ENCODE measurements at places on chromosomes 7 and 10.

- DNase-seq: no peak
Measured at GRCh38 chr7:78280276-78280675, 481.7 kb downstream of the PHTF2 start.

DNA sequence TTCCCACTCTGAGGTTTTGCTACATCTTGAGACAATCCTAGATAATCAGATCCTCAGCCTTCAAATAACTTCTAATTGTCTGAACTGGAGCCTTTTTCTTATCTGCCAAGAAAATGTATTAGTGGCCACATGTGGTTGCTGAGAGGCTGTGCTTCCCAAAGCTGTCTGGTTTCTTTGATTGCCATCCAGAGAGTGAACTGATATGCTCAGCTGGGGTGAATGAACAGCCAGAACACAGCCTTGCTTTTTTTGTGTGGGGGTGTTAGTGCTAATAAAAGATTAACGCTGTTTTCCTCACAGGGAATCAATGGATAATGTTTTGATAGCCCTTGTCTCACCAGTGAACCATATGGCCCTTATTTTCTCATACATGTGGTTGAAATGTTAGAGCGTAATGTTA, 66.9 kb downstream of the BBS9 start:
- no peak for DNase-seq

GRCh38 chr10:110865186-110865808, 6.4 kb upstream of the PDCD4 start:
- no peak for DNase-seq

DNA sequence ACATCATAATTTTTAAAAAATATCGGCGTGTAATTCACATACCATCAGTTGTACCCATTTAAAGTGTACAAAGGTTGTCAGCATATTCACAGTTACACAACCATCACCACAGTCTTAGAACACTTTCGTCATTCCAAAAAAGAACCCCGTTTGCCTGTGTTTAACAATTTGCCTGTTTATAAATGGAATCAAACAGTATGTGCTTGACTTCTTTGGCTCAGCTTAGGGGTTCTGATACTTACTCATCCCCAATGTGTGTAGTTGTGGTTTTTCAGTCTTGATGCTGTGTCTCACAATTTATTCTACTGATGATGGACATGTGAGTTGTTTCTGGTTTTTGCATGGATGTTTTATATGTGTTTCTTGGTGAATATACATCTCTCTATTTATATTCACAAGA, 50.0 kb downstream of the PRPF18 start:
- DNase-seq: no peak

DNA sequence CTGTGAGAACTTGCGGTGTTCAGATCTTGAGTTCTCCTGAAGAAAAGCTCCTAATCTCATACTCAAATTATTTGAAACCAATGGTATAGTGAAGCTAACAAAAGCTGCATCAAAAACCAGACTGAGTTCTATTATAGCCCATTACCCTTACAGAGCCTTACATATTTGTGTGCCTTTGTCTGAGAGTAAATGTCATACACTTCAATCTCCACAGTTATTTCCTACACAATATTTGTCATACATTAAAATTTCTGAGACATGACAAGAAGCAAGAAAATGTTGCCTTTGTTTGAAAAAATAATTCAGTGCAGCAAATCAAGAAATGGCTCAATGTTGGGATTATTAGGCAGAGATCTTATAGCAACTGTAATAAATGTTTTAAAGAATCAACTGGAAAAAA, 776.1 kb upstream of the MBL2 start:
- no peak for DNase-seq

DNA sequence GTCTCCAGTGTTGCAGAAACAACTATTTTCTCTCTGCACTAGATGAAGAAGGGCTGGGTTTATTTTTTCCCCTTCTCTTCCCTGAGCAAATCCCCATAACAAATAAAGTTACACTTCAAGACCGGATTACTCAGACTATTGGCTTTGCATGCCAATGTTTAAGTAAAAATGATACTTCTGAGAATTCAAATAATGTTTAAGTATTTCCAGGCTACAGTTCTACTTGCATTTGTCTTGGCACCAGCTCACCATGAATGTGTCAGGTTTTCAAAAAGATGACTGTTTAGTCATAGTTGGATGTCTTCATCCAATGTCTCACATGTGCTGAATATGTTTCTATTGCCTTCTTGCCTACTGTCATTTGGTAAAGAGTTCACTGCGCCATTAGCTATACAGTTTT, 912.6 kb downstream of the GATA3 start:
- no peak for DNase-seq

- no peak for DNase-seq
Measured at GRCh38 chr7:43671521-43671920, 57.8 kb downstream of the COA1 start.

DNA sequence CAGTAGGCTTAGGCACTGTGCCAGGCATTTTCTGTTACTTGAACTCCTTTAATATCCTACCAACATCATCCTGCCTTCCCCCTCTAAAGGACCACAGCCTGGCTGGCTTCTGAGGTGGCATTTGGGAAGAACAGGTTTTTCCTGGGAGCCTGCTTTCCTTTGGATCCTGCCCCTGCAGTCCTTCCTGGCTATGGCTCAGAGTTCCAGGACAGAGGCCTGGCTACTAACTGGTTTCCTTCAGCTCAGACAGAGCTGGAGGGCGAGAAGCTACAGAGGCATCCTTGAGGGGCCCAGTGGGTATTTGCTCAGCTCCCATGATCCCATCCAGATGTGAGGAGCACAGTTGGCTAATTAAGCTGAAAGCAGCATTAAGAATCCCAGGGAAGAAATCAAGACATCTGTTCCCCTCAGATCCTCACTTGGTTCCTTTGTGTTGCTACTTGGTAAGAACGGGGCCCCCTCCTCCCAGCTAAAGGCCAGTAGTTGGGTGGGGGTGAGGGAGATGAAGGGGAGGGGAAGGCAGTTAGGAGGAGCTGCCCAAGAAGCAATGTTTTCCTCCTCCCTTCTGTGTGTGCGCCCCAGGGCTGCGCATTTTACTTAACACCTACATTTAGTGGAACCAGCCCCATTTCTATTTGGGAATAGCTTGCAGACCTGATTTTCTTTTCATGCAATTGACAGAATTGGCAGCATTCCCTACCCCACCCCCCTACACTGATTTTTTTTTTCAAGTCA, 142.6 kb upstream of the SORCS3 start:
- no peak for DNase-seq

- DNase-seq: no peak
Measured at GRCh38 chr7:156816943-156817572, 75.9 kb downstream of the LMBR1 start.

GRCh38 chr7:30184791-30185487, 50.2 kb downstream of the MTURN start:
- no peak for DNase-seq

DNA sequence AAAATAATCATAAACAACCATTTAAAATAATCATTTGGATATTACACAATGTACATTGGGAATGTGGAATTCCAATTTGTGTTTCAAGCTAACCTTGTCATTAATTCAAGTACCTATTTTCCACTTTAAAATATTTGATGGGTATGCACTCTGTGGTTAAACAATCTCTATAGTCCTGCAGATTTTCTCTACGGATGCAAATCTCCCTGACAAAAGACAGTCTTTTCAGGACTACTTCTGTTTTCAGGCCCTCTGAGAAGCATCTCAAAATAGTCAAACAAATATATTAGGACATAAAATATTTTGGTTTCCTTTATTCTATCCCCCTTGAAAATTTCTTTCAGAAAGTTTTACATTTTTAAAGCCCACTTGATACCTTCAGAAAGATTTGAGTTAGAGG, 735.6 kb upstream of the MBL2 start:
- no peak for DNase-seq

DNA sequence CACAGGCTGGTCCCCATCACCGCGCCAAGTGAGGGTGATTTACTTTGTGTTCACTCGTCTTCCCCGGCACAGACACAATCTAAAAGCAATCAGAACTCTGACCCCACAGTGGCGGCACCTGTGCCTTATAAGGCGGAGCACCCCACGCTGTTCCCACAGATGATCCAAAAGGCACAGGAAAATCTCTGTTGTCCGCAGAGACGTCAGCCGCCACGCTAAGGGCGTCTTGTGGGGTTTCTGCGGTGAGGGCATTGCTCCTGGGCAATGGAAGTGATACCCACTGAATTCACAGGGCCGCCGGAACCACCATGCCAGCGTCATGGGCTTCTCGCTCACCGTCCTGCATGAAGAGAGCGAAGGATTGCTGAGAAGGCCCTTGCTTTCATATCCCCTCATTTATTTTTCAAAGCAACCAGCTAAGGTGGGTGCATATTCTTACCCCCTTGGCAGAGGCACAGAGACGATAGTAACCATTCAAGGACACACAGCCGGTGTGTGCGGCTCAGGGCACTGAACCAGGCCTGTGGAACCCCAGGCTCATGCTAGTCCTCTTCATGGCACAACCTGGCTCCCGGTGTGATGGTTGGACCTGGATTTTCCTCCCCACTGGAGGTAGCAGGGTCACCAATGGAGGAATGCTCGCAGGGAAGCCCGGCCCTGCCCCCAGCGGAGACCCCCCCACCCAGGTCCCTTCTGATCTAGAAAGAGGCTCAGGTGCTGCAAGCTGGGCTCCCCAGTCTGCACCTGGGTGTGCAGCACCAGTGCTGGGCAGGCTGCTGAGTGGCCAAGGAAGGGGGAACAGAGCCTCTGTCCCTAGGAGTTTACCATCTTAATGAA, 279.0 kb downstream of the TCERG1L start:
- no peak for DNase-seq

DNA sequence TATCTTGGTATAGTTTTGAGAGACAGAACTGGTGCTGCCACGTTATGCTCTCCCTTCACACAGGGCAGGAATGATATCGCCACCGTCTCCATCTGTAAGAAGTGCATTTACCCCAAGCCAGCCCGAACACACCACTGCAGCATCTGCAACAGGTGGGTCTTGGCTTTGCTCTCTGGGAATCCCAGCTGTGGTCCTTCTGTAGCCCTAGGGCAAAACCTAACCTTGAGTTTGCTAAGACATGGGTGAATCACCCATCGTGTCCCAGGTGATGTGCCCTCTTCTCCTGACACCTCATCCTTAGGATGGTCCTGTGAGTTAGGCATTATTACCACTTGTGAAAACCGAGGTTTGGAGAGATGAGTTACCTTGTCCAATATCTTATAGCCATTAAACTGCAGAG, 6.4 kb downstream of the ZDHHC16 start:
- DNase-seq: no peak

DNA sequence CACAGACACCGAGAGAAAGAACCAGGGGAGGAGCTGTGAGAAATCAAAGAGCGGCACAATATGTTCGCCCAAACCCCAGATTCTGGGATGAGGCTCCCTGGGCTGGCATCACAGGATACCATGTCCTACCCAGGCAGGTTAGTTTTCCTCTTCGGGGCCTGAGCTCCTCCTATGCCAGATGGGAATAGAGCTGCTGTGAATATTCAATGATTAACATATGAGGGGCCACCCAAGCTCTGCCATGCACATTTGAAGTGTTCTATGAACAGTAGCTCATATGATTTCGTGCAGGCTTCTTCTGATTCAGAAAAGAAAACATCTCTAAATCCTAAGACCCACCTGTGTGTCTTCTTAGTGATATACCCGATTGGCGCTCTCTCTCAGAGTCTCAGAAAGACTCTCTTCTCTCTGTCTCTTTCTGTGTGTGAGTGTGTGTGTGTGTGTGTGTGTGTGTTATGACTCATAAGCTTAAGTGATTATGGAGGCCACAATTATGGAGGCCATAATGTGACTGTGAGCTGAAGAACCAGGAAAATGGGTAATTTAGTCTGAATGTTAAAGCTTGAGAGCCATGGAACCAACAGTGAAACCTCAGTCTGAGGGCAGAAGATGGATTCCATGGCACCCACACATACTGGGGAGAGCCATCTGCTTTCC, 220.5 kb downstream of the KLF6 start:
- DNase-seq: no peak

DNA sequence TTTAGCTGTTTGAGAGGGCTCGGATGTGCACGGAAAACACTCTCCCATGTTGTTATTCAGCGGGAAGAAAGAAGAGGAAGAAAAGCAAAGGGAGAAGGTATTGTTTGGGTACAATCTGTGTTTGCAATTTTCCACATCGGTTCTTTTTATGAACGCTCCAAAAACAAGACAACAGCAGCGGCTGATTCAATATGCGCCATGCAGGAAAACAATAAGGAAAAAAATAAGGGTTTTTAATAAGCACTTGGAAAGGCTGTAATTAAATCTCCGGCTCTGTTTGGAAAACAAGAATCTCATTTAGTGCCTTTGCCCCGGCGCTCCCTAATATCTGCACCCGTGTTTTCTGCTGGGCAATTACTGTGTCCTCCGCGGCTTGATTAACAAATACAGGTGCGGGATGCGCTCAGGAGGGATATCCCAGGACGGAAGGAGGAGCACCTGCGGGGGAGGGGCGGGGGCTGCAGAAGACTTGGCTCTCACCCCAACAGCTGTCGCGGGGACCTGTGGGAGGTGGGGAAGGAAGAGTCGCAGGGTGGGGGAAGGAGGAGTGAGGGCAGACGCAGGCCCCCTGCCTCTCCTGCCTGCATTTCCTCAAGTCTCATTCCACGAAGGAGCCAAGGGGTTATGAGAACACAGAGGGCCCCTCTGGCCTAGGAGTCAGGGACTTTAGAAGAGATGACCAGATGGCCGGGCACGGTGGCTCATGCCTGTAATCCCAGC, 181.5 kb upstream of the PODXL start:
- no peak for DNase-seq

DNA sequence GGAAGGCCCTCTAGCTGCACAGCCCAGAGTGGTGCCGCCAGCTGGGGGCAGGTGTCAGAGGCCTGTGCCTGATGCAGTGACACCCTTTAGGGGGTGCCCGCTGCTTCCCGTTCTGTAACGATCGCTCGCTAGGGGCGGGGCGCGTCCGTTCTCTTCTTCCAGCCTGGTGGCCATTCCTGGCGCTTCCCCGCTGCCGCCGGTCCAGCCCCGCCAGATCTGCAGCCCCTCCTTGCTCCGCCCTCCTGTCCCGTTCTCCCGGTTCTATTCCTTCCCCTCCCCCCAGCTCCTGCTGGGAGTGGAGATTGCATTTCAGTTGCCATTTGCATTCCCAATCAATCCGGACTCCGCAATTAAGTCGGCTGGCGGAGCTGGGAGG, 39.2 kb downstream of the AGAP3 start:
- no peak for DNase-seq

DNA sequence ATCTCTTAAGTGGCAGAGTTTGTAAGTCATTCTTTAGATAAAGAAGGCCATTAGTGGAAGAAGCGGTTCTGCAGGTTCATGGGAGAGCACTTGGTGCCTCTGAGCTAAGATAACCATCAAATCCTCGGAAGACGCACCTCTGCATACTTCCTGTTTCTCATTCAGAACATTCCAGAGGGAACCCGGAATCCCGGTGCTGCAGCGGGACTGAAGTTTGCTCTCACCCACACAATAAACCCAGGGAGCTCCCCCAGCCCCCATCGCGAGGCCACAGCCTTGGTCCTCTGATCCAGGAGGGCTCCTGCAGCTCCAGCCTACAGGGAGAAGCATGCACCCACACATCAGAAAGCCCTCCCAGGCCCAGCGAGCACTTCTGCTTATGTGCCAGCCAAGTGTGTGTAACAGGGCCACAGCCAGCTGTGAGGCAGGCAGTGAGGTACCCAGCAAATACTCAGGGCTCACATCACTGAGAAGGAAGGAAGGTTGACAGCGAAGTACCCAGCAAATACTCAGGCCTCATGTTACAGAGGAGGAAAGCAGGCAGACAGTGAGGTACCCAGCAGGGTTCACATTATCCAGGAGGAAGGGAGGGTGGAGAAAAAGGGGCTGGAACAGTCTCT, 142.4 kb downstream of the DIP2C start:
- DNase-seq: no peak

GRCh38 chr10:95312257-95312656, 21.5 kb upstream of the PDLIM1 start:
- no peak for DNase-seq

GRCh38 chr7:69342154-69342884, 256.0 kb upstream of the AUTS2 start:
- no peak for DNase-seq

GRCh38 chr7:29563590-29564495, at the start of gene PRR15:
TSS of gene PRR15 (plus strand) at chr7:29563835. CDS start at chr7:29566330, 2,495 bp downstream.
- no peak for DNase-seq
